ENCODE measurements at places on chromosomes 2 and 18. TPM values are rescaled to one million over a fixed set of nuclear protein-coding genes. Genes with fewer than 3 reads are reported as not detected.

The ZNF804A gene
- polyA plus RNA-seq = 2.9 TPM

The PRSS56 gene
- not detected for polyA plus RNA-seq

The QPCT gene
- not detected for polyA plus RNA-seq

The CCDC178 gene
- polyA plus RNA-seq = not detected

The CYBRD1 gene
- polyA plus RNA-seq = 0.10 TPM

The FIGN gene
- polyA plus RNA-seq = 0.71 TPM

The TMEM247 gene
- polyA plus RNA-seq = not detected

The NAT8 gene
- polyA plus RNA-seq = not detected

The SPP2 gene
- not detected for polyA plus RNA-seq

The ALPG gene
- polyA plus RNA-seq = not detected

The ACTG2 gene
- 0.67 TPM for polyA plus RNA-seq

The NLRC4 gene
- polyA plus RNA-seq = not detected

The CIB4 gene
- not detected for polyA plus RNA-seq

The PLCL1 gene
- 6.8 TPM for polyA plus RNA-seq

The IL18RAP gene
- not detected for polyA plus RNA-seq

The KYNU gene
- polyA plus RNA-seq = 0.18 TPM

The ASXL3 gene
- 14.4 TPM for polyA plus RNA-seq

The STK17B gene
- polyA plus RNA-seq = 0.67 TPM

The ANKRD36B gene
- 63.5 TPM for polyA plus RNA-seq

The RAB6C gene
- 0.52 TPM for polyA plus RNA-seq

The EFR3B gene
- 29.3 TPM for polyA plus RNA-seq

The RAB17 gene
- polyA plus RNA-seq = 1.1 TPM

The CCBE1 gene
- not detected for polyA plus RNA-seq

The SKA1 gene
- 0.97 TPM for polyA plus RNA-seq

The SKOR2 gene
- polyA plus RNA-seq = not detected

The SOX11 gene
- polyA plus RNA-seq = 135 TPM

The ATP6V1C2 gene
- polyA plus RNA-seq = 0.64 TPM

The VWA3B gene
- not detected for polyA plus RNA-seq

The SH2D6 gene
- not detected for polyA plus RNA-seq

The PROKR1 gene
- polyA plus RNA-seq = 0.06 TPM

The LINC00305 gene
- not detected for polyA plus RNA-seq

The CD28 gene
- not detected for polyA plus RNA-seq

The KLHL30 gene
- polyA plus RNA-seq = not detected

The NCKAP5 gene
- 2.1 TPM for polyA plus RNA-seq

The HS6ST1 gene
- 46.2 TPM for polyA plus RNA-seq

The KLHL41 gene
- polyA plus RNA-seq = 2.7 TPM
